ENCODE measurements at places on chromosomes 7 and 10. TPM values are rescaled to one million over a fixed set of nuclear protein-coding genes. Genes with fewer than 3 reads are reported as not detected.

The PDZD7 gene
- total RNA-seq = 0.37 TPM

The TUBAL3 gene
- not detected for total RNA-seq

The LDB3 gene
- total RNA-seq = under 0.01 TPM

The TRIM73 gene
- 0.20 TPM for total RNA-seq

The FFAR4 gene
- total RNA-seq = not detected

The ZNF239 gene
- 6.3 TPM for total RNA-seq

The OPN1SW gene
- total RNA-seq = not detected

The FEZF1 gene
- not detected for total RNA-seq

The EBF3 gene
- total RNA-seq = 22.5 TPM

The RPEL1 gene
- total RNA-seq = 0.37 TPM

The GPC2 gene
- 0.73 TPM for total RNA-seq

The BUD23 gene
- total RNA-seq = 26.5 TPM

The SYNPO2L gene
- total RNA-seq = under 0.01 TPM

The CDH23 gene
- 0.20 TPM for total RNA-seq

The SEMA3D gene
- total RNA-seq = 0.98 TPM

The MKX gene
- total RNA-seq = 0.20 TPM

The SEPHS1 gene
- 29.1 TPM for total RNA-seq

The GRID1 gene
- total RNA-seq = not detected

The CC2D2B gene
- total RNA-seq = under 0.01 TPM

The AMPH gene
- total RNA-seq = 4.3 TPM

The DKK1 gene
- 92.1 TPM for total RNA-seq

The FAM180A gene
- 73.5 TPM for total RNA-seq

The CCDC146 gene
- 0.98 TPM for total RNA-seq

The PRKG1 gene
- total RNA-seq = 15.6 TPM

The ZRANB1 gene
- 13.2 TPM for total RNA-seq

The NAT16 gene
- total RNA-seq = not detected

The CARD11 gene
- 0.20 TPM for total RNA-seq

The GJC3 gene
- 0.20 TPM for total RNA-seq

The ASB10 gene
- total RNA-seq = not detected

The AS3MT gene
- total RNA-seq = 1.2 TPM

The HPS1 gene
- total RNA-seq = 38.2 TPM

The HIPK2 gene
- total RNA-seq = 30.7 TPM

The SKIDA1 gene
- total RNA-seq = 0.73 TPM

The SSMEM1 gene
- total RNA-seq = not detected

The ABLIM1 gene
- 10.3 TPM for total RNA-seq

The RNF148 gene
- 0.78 TPM for total RNA-seq

The SLC26A3 gene
- not detected for total RNA-seq

The NHLRC2 gene
- 9.9 TPM for total RNA-seq

The ZNF25 gene
- total RNA-seq = 7.0 TPM

The UCN3 gene
- total RNA-seq = not detected

The SPDYE2 gene
- total RNA-seq = not detected

The CH25H gene
- 0.78 TPM for total RNA-seq
